ENCODE measurements at places on chromosomes 4 and X. TPM values are rescaled to one million over a fixed set of nuclear protein-coding genes. Genes with fewer than 3 reads are reported as not detected.

The TTC29 gene
- 0.60 TPM for total RNA-seq

GRCh38 chr4:52312722-52313121, 261.6 kb downstream of the SPATA18 start:
- no peak for DNase-seq

GRCh38 chr4:39596971-39597370, 41.7 kb downstream of the SMIM14 start:
- DNase-seq = no peak

GRCh38 chr4:139957065-139957464, 196.9 kb downstream of the MAML3 start:
- DNase-seq = no peak

The FGG gene
- 0.57 TPM for total RNA-seq

DNA sequence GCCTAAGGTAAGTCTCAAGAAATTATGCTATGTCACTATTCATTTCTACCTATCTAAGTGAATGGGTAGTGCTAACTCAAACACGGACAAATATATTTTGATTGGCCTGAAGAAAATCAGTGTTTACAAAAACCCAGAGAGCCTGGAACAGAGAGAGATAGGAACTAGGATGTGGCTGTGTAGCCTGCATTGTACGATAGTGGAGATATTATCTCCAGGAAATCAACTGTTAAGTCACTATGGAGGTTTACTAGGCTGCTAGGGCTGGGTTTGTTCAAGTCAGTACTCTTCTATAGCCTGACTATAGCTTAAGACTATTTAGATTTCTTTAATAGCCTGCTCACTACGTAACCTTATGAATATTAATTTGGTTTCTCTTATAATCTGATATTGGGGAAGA, 127.9 kb downstream of the TACR3 start:
- DNase-seq = no peak

The STPG2 gene
- total RNA-seq = 1.4 TPM

DNA sequence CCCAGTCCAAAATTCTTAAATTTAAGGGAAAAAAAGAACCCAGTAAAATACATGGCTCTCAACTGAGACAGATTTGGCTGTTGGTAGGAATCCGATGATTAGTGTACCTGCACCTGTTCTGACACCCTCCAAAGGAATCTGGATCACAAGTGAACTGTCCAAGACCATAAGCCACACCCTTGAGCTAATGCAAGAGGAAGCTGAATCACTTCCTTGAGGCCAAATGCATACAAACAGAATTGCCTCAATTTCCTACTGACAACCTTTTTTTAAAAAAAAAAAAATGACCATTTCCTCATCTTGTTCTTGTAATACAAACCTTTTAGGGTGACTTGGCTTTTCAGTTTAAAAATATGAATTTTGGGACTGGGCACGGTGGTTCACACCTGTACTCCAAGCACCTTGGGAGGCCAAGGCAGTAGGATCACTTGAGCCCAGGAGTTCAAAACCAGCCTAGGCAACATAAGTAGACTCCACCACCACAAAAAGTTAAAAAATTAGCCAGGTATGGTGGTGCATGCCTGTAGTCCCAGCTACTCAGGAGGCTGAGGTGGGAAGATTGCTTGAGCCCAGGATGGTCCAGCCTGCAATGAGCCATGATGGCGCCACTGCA, 10.7 kb upstream of the FBXL5 start:
- DNase-seq = no peak

GRCh38 chr4:124591637-124592036, 120.9 kb downstream of the ANKRD50 start:
- DNase-seq = no peak

- DNase-seq = no peak
Observed at GRCh38 chr4:173345648-173346047, 11.5 kb upstream of the HMGB2 start.

The PAGE1 gene
- total RNA-seq = not detected

GRCh38 chr4:76624931-76625715, 190.1 kb downstream of the SHROOM3 start:
- DNase-seq = no peak

DNA sequence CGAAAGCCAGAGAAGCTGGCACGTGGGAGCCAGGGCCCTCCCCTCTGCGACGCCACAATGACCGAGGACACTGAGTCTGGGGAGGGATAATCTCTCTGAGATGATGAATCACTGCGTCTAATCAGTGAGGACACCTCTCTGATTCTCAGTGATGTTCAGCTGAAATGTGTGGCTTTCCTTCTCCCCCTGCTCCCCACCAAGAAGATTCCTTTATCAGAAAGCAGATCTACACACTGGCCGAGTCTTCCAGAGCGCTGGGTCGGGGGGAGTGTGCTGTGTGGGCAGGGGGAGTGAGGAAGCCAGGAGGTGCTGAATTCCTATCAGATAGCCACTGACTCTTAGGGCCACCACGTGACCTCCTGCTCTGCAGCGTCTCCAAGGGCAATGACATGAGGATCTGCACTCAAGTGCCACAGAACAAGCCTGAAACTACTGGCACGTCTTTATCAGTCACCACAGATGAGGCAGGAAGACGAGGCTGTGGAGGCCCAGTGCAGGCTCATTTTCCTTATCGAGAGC, 89.2 kb downstream of the GATB start:
- no peak for DNase-seq

Data from ureter (tissue), 1 donor.